Activated CD4-positive, alpha-beta memory T cell treated with anti-CD3 and anti-CD28 coated beads, Interleukin-2, amount 10 ng/mL, durations not matched to agents 7 days and 5 days (primary cell): ENCODE measurements at places on chromosomes 1 and 21. TPM values are rescaled to one million over a fixed set of nuclear protein-coding genes. Genes with fewer than 3 reads are reported as not detected.

Gene LAMC1
- total RNA-seq, result not detected

Gene GOLT1A
- not detected for total RNA-seq

Gene S1PR1
- total RNA-seq, result 220 TPM

Gene TMEM35B
- 38.7 TPM for total RNA-seq

DNA sequence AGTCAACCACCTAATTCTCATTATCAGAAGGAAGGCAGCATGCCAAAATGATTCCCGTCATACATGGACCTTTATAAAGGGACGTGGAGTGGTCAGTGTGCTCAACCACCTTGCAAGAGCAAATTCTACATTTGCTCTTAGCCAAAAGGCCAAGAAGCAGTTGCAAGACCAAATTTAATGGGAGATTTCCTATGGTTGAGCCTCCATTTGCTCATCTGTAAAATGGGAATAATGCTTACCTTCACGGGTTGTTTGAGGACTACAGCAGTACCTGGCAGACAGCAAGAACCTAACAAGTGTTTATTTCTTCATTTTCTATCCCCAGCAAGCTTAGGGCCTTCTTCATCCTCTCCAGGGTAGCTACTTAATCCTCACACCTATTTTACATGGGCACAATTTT is 17.4 kb upstream of the PADI4 start:
- no peaks in the 10 kb centered on the region for H3K36me3 ChIP-seq
- DNase-seq, result no peak
- H3K27me3 ChIP-seq, result peaks cover 12% of the 10 kb centered on the region
- H3K4me1 ChIP-seq, result no peaks in the 10 kb centered on the region
- no peak overlapping the region for H3K27ac ChIP-seq

DNA sequence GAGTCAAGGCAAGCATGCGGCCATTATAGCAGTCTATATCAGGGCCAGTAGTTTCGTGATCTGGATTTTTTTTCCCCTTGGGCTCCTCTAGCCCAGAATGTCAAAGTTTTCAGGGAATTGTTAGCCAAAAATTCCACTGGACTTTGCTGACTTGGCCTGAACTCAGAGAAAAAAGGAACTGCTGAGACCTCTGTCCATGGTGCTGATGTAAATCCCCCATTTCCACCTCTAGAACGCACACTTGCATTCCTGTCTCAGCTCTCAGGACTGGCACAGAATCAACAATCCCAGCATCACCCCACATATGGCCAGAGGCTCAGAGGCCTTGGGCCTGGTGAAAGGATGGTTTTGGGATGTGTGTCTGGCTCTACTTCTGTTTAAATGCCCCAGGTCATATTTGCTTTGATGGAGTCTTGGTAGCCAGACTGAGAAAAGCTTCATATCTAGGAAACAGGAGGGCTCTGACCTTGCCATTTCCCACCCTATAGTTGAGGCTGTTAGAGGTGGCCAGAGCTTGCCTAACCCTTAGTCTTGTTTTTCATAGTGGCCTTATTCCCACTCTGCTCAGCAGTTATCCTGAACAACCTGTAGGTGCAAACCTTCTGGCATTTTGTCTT is 16.9 kb upstream of the EFCAB14 start:
- DNase-seq, result peak; percentile 31
- H3K4me3 ChIP-seq, result no peak overlapping the region
- H3K36me3 ChIP-seq, result no peaks in the 10 kb centered on the region
- no peaks in the 10 kb centered on the region for H3K4me1 ChIP-seq
- H3K27ac ChIP-seq, result no peak overlapping the region

- H3K4me1 ChIP-seq, result no peaks in the 10 kb centered on the region
- no peak overlapping the region for H3K4me3 ChIP-seq
- H3K27me3 ChIP-seq, result no peaks in the 10 kb centered on the region
- no peak for DNase-seq
Observed at GRCh38 chr1:60763741-60764140, 318.6 kb upstream of the NFIA start.

GRCh38 chr1:213124590-213124989 is 73.5 kb downstream of the RPS6KC1 start:
- H3K4me3 ChIP-seq, result no peak overlapping the region
- no peaks in the 10 kb centered on the region for H3K27me3 ChIP-seq
- DNase-seq, result no peak
- peaks cover 9% of the 10 kb centered on the region for H3K4me1 ChIP-seq

DNA sequence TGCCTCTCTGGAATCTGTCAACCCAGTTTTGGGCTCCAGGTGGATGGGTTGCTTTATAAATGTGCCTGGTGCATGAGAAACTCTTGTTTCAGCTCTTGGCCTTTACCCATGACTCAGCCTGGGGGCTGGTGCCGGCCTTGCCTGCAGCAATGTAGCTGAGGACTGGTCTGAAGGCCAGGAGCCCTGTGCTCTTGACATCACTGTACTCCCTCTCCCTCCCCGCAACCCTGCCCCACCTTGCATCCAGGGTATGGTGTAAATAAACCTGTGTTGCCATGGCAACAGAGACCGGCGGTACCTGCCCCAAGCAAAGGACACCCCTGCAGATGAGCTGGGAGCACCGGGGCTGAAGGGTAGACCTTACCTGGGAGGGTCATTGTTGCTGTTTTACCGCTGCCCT is 13.3 kb downstream of the FAM151A start:
- peaks cover 4% of the 10 kb centered on the region for H3K4me1 ChIP-seq
- H3K27ac ChIP-seq, result no peak overlapping the region
- H3K4me3 ChIP-seq, result no peak overlapping the region

GRCh38 chr1:7379441-7379971 is 391.6 kb upstream of the VAMP3 start:
- no peak for DNase-seq
- no peak overlapping the region for H3K4me3 ChIP-seq
- no peaks in the 10 kb centered on the region for H3K36me3 ChIP-seq
- H3K4me1 ChIP-seq, result no peaks in the 10 kb centered on the region

- no peaks in the 10 kb centered on the region for H3K27me3 ChIP-seq
- no peak overlapping the region for H3K4me3 ChIP-seq
- H3K27ac ChIP-seq, result peak overlapping the region; percentile 78
- DNase-seq, result no peak
- H3K4me1 ChIP-seq, result peaks cover 62% of the 10 kb centered on the region
Observed at GRCh38 chr1:12144236-12144635, 22.6 kb upstream of the TNFRSF1B start.

DNA sequence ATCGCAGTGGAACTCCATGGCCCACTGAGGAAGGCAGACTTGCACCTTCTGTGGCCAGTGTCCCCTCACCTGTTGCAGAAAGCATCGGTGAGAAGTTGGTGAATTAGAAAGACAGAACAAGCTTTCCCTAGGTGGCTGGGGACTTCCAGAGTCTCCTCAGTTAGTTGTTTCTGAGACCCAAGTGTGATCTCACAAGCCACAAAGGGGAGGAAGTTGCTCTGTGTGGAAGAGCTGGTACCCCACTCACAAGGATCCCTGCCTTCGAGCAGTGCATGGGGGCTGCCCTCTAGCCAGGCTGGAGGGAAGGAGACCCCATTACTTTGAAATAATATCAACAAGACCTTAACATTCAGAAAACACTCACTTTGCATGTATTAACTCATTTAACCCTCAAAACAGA is 2.1 kb downstream of the PRELP start:
- peaks cover 42% of the 10 kb centered on the region for H3K27me3 ChIP-seq
- DNase-seq, result no peak
- H3K27ac ChIP-seq, result no peak overlapping the region
- H3K4me3 ChIP-seq, result no peak overlapping the region

DNA sequence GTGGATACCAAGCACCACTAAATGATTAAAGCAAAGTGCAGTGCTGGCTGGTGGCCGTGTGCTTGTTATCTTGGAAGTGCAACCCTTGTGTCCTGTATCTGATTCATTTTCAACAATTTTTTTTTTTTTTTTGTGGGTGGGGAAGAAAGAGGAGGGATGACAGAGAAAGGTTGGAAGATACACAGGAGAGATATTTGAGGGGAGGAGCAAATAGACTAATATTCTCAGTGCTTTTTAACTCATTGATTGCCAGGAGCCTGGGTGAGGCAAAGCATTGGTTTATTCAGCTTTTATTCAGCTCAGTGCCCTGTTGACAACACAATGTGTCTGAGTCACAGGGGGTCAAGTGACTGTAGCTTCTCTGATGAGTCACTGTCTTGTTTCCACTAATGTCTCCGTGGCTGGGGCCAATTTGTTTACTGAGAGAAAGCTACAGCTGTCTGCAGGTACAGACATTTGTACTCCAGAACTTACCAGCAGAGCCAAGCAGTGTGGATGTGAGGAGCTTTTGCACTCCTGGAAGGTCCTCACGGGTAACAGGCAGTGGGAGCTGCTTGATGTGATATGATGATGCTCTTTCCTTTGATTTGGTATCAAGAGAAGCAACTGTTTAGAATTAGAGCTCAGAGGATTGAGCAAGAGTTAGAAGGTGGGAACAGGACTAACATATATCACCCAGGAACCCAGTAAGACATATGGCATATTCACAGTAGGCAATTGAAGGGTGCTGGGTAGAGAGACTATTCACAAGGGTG is 23.6 kb upstream of the DNM3 start:
- H3K27me3 ChIP-seq, result no peaks in the 10 kb centered on the region
- peaks cover 20% of the 10 kb centered on the region for H3K4me1 ChIP-seq
- H3K4me3 ChIP-seq, result no peak overlapping the region
- H3K36me3 ChIP-seq, result no peaks in the 10 kb centered on the region
- peak overlapping the region; percentile 59 for H3K27ac ChIP-seq

GRCh38 chr1:25737130-25737529 is 62.9 kb upstream of the SELENON start:
- H3K4me3 ChIP-seq, result no peak overlapping the region
- peaks cover 44% of the 10 kb centered on the region for H3K27me3 ChIP-seq
- no peaks in the 10 kb centered on the region for H3K36me3 ChIP-seq

GRCh38 chr1:67213164-67213563 is 46.9 kb downstream of the IL23R start:
- H3K27ac ChIP-seq, result no peak overlapping the region
- H3K4me1 ChIP-seq, result peaks cover 23% of the 10 kb centered on the region
- DNase-seq, result no peak
- H3K36me3 ChIP-seq, result peaks cover 3% of the 10 kb centered on the region
- no peak overlapping the region for H3K4me3 ChIP-seq

DNA sequence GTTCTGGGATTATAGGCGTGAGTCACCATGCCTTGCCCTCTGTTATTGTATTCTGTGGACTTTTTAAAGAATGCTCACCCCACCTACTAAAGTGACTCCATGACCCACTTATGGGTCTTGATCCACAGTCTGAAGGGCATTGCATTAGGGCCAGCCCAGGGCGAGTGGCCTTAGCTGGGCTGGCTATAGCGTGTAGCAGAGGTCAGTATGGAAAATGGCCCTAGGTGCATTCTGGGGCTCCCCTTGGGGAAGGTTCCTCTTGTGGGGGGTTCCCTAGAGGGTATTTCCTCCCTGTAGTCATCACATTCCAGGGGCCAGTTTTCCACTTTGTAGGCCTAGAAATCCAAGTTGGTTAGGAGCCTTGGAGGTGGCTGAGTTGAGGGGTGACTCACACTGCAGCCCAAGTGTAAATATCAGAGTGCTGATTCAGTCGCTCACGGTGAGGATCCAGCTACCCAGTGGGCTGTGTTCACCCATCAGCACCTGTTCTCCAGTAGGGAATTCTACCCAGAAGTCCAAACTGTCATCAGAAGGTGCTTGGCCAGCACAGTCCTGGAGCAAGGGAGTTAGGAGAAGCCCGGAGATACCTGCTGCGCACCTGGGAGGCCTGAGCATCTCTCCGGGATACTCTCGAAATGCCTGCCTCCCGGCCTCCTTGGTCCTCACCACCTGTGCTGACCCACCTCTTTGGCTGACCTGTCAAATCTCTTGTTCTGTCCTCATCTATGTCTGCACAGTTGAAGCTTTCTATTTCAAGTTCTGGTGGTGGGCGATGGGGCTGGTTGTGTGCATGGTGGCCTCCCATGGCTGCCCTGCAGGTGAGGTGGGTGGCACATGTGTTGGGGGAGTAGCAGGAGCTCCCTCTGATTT is 52.2 kb downstream of the NENF start:
- peaks cover 13% of the 10 kb centered on the region for H3K27me3 ChIP-seq
- DNase-seq, result no peak
- H3K4me3 ChIP-seq, result no peak overlapping the region

DNA sequence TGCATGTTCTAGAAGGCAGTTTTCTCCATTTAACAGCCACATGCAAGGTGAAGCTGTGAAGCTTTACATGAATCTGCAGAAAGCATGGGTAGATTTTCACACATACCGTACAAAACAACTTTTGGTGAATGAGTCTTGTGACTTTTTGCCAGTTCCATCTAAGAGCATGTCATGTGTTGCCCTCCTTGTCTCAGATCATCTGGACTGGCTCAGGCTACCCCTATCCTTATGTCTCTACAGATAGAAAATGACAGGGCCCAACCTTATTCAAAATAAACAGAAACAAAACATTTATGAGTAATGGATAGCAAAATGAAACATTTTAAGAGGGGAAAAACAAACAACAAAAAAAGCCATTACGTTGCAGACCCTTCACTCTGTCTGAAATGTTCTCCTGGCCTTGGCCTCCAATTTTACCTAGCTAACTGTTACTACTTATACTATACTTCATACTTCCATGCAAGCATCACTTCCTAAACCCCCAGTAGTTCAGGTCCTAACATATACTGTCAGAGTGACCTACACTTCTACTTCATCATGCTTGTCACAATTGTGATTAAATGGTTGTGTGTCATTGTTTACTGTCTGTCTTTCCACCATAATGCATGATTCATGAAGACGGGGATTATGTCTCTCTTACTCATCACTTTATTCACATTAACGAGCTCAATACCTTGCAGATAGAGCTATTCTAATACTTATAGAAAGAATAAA is 39.0 kb downstream of the LRRC8C start:
- peaks cover 91% of the 10 kb centered on the region for H3K4me1 ChIP-seq
- H3K36me3 ChIP-seq, result peaks cover 62% of the 10 kb centered on the region
- no peaks in the 10 kb centered on the region for H3K27me3 ChIP-seq
- no peak for DNase-seq
- no peak overlapping the region for H3K27ac ChIP-seq
- H3K4me3 ChIP-seq, result no peak overlapping the region

GRCh38 chr1:184843732-184844495 is 89.3 kb upstream of the EDEM3 start:
- no peaks in the 10 kb centered on the region for H3K27me3 ChIP-seq
- DNase-seq, result peak; percentile 83
- H3K36me3 ChIP-seq, result peaks cover 25% of the 10 kb centered on the region
- peak overlapping the region; percentile 62 for H3K27ac ChIP-seq

DNA sequence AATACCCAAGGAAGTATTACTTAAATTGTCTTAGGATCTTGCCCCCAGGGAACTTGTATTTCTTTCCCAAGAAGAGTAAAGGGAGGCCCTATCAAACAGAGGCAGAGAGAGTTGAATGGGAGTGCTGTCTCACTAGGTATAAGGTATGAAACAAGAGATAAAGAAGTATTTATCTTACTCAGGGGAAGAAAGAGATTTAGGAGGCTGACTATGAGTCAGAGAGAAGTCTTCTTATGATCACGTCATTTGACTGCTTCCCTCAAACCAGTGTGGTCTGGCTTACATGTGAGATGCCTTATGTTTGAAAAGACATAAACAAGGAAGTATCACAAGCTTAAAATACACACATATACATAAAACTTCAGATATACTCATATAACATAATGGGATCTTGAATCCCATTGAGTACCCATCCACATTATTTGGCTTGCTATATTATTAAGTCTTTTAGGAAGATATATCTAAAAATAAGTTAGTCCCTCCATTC is 29.6 kb downstream of the DUSP10 start:
- H3K27ac ChIP-seq, result peak overlapping the region; percentile 98
- DNase-seq, result peak; percentile 66
- no peaks in the 10 kb centered on the region for H3K27me3 ChIP-seq
- H3K4me3 ChIP-seq, result peak overlapping the region; percentile 62
- peaks cover 51% of the 10 kb centered on the region for H3K36me3 ChIP-seq
